ENCODE measurements at places on chromosomes 13 and 19.

GRCh38 chr19:35261356-35262100, 7.2 kb upstream of the USF2 start:
- peaks cover 7% of the 10 kb centered on the region for H3K4me1 ChIP-seq
- peak overlapping the region; percentile 48 for H3K27ac ChIP-seq
- no peaks in the 10 kb centered on the region for H3K27me3 ChIP-seq
- no peak for ATAC-seq
- peaks cover 38% of the 10 kb centered on the region for H3K36me3 ChIP-seq

DNA sequence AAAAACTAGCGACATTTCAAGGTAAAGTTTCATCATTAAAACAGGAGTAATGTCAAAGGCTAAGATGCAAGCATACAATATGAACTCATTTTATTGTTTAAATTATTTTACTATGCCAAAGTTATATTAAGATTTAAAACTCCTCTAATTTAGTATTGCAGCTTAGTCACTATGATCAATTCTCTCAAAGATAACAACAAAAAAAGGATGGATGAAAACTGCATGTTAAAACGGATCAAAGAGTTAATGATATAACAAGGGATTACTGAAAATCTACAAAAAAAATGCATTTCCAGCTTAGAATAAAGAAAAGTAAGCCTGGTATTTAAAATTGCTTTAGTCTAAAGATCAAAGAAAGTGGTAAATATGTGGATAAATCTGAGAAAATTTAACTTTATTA, 587.8 kb upstream of the PCDH20 start:
- H3K36me3 ChIP-seq, result no peaks in the 10 kb centered on the region
- ATAC-seq, result no peak
- no peak overlapping the region for H3K4me3 ChIP-seq
- no peaks in the 10 kb centered on the region for H3K4me1 ChIP-seq
- no peak overlapping the region for H3K27ac ChIP-seq

DNA sequence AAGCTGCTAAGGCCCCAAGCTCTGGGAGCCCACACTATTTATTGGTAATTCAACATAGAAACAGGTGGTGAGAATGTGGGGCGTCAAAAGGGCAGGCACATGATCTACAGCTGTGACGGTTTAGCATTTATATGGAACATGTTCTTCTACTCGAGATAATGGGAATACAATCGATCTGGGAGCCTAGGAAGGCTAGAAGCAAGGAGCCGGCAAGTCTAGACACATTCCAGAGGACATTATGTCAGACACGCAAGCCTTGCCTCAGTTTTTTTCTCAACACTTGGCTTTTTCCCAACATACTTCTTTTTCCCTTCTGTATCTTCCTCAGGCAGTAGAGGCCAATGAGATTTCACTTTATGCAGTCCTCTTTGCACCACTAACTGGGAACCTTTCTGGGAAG, 315.7 kb upstream of the SLITRK5 start:
- H3K27me3 ChIP-seq, result no peaks in the 10 kb centered on the region
- H3K27ac ChIP-seq, result no peak overlapping the region
- no peak overlapping the region for H3K4me3 ChIP-seq
- H3K36me3 ChIP-seq, result no peaks in the 10 kb centered on the region

DNA sequence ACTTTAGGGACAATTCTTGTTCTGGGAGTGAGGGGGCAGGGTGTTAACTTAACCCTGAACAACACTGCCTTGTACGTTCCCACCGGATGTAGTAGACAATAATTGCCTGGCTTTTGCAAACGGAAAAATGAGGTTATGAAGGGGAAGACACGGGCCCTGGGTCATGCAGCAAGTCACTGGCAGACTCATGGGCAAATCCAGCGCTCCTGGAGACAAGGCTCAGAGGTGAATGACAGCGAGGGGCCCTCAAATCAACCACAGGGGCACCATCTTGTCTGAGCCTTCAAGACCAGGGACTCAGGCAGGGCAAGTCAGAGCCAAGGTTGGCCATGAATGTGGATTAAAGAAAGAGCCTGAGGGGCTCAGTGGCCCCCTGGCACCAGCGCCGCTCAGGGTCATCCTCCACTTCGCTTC, 2.8 kb downstream of the RASA3 start:
- peak; percentile 28 for ATAC-seq
- no peaks in the 10 kb centered on the region for H3K27me3 ChIP-seq
- peaks cover 64% of the 10 kb centered on the region for H3K36me3 ChIP-seq

GRCh38 chr13:114257014-114257413, 22.3 kb downstream of the CDC16 start:
- H3K27ac ChIP-seq, result no peak overlapping the region
- H3K4me3 ChIP-seq, result no peak overlapping the region
- H3K27me3 ChIP-seq, result no peaks in the 10 kb centered on the region
- ATAC-seq, result no peak

- no peak overlapping the region for H3K27ac ChIP-seq
- peaks cover 13% of the 10 kb centered on the region for H3K4me1 ChIP-seq
- no peaks in the 10 kb centered on the region for H3K27me3 ChIP-seq
- no peak overlapping the region for H3K4me3 ChIP-seq
- ATAC-seq, result no peak
Observed at GRCh38 chr19:39160889-39161672, 35.5 kb downstream of the PAK4 start.

GRCh38 chr19:38556521-38557174, 61.1 kb downstream of the MAP4K1 start:
- peak overlapping the region; percentile 56 for H3K4me3 ChIP-seq
- H3K4me1 ChIP-seq, result peaks cover 33% of the 10 kb centered on the region
- no peak for ATAC-seq
- peak overlapping the region; percentile 31 for H3K27ac ChIP-seq

- no peak overlapping the region for H3K27ac ChIP-seq
- no peak for ATAC-seq
- H3K36me3 ChIP-seq, result no peaks in the 10 kb centered on the region
Observed at GRCh38 chr13:91948736-91949135, 550.3 kb downstream of the GPC5 start.

DNA sequence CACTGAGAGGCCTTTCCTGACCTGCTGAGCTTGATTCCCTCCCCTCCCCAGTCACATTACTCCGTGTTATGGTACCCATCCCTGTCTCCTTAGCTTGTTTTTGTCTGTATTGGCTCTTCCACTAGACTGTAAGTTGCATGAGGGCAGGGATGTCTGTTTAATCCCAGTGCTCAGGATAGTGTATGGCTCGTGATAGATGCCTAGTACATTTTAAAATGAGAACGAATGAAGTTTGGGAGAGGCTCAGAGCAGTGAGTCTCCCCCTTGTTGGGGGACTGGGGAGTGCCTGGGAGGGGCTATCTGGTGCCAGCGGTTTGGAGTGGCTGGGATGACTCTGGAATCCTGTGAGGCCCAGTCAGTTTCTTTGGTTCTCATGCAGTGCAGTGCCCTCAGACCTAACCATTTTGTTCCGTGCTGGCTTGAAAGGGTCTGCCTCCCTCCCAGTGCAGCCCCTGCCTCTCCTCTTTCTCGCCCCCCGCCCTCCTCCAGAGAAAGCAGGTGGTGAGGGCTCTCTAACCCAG, 35.5 kb downstream of the ACTN4 start:
- peak overlapping the region; percentile 75 for H3K4me3 ChIP-seq
- H3K36me3 ChIP-seq, result peaks cover 28% of the 10 kb centered on the region
- H3K27me3 ChIP-seq, result no peaks in the 10 kb centered on the region
- H3K27ac ChIP-seq, result peak overlapping the region; percentile 91
- no peak for ATAC-seq

- H3K4me3 ChIP-seq, result no peak overlapping the region
- ATAC-seq, result no peak
- H3K27ac ChIP-seq, result no peak overlapping the region
- peaks cover 23% of the 10 kb centered on the region for H3K4me1 ChIP-seq
Observed at GRCh38 chr19:2557093-2557440, 81.1 kb downstream of the GADD45B start.

DNA sequence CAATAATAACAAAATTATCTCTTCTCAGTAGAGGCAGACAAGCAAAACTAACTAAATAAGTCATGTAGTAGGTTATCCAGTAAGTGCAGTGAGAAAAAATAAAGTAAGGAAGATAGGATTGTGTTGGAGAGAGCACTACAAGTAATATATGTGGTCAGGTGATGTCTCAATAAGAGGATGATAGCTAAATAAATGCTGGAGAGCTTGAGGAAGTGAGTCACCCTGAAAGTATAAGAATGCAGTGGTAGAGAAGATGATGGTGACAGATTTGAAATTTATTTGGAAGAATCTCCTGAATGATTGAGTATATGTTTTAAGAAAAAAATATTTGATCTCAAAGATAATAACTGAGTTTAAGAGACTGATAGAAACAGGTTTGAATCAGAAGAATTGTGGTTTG, 152.2 kb upstream of the PRR20A start:
- H3K4me3 ChIP-seq, result no peak overlapping the region
- ATAC-seq, result no peak
- no peaks in the 10 kb centered on the region for H3K27me3 ChIP-seq
- H3K36me3 ChIP-seq, result no peaks in the 10 kb centered on the region
- no peak overlapping the region for H3K27ac ChIP-seq
- H3K4me1 ChIP-seq, result no peaks in the 10 kb centered on the region

Measured in activated T-helper 17 cell treated with anti-CD3 and anti-CD28 coated beads, Interleukin-2, amount 50 U/mL, for 72 hours (primary cell).